ENCODE measurements at places on chromosomes 12 and 14. TPM values are rescaled to one million over a fixed set of nuclear protein-coding genes. Genes with fewer than 3 reads are reported as not detected.

DNA sequence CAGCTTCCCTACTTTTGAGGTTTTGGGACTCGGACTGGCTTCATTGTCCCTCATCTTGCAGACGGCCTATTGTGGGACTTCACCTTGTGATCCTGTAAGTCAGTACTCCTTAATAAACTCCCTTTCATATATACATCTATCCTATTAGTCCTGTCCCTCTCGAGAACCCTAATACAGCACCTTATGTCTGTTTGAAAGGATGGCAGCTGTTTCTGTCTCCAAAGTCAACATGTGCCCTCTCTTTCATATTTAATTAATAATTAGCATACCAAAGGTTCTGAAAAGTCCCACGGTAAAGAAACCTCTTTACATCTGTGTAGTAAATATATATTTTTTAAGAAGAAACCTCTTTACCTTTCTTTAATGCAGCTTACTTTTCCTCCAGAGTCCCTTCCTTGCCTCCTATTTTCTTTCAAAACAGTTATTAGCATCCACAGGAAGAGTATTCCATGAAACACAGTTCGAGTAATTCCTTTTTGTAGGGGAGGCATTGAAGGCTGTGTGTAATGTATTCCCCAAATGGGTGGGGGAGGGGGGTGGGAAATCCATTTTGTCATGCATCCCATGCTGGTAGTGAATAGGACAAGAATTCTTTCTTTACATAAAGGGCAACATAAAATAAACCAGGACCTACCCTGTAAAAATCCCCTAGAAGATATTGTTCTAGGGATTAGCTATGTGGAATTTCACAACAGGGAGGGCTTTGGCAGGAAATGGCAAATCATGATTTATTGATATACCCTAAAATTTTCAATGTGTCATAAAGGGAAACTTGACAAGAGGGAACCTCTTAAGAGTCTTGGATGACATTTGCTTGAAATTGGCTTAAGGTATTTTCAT lies 241.5 kb downstream of the SUDS3 start:
- no peaks in the 10 kb centered on the region for H3K4me1 ChIP-seq
- H3K27ac ChIP-seq: no peak overlapping the region
- H3K4me3 ChIP-seq: no peak overlapping the region
- H3K27me3 ChIP-seq: no peaks in the 10 kb centered on the region
- no peaks in the 10 kb centered on the region for H3K36me3 ChIP-seq

DNA sequence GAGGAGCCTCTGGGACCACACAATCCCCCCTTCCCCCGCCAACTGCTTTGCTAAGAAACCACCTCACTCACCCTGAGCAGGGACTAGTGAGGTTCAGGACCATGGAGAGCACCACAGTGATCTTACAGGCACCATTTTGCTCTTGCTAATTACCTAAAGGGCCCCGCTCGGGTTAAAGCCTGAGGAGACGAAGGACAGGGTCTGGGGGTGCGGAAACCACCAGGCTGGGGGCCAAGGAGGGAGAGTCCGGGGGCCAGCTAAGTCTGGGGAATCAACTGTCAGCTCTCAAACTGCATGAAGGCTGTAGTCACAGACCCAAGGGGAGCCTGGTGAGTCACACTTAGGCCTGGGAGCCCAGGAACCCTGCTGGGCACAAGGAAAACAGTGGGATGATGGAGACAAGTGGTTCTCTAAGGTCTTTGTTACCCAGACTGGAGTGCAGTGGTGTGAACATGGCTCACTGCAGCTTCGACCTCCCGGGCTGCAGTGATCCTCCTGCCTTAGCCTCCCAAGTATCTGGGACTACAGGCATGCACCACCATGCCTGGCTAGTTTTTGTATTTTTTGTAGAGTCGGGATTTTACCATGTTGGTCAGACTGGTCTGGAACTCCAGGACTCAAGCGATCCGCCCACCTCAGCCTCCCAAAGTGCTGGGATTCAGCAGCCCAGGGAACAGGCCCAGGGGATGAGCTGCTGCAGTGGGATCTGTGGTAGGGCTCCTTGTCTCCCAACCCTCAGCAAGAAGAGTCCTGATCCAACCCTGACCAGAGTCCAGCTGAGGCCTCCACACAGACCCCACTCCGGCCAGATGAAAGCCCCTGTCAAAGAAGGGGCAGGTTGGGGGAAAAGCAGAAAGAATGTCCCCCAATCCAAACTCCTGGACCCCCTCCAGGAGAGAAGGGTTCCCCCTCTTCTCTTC lies 98.8 kb downstream of the CALM1 start:
- no peak for DNase-seq
- no peaks in the 10 kb centered on the region for H3K27me3 ChIP-seq
- H3K4me3 ChIP-seq: no peak overlapping the region
- H3K27ac ChIP-seq: no peak overlapping the region

GRCh38 chr14:104271391-104271790 lies 133.0 kb downstream of the KIF26A start:
- H3K27me3 ChIP-seq: no peaks in the 10 kb centered on the region
- no peak for DNase-seq
- peaks cover 6% of the 10 kb centered on the region for H3K4me1 ChIP-seq
- no peak overlapping the region for H3K27ac ChIP-seq
- no peaks in the 10 kb centered on the region for H3K36me3 ChIP-seq

GRCh38 chr12:2675776-2676175 lies 119.0 kb upstream of the FKBP4 start:
- no peaks in the 10 kb centered on the region for H3K4me1 ChIP-seq
- DNase-seq: peak; percentile 3
- no peak overlapping the region for H3K4me3 ChIP-seq
- H3K36me3 ChIP-seq: no peaks in the 10 kb centered on the region
- H3K27ac ChIP-seq: no peak overlapping the region
- H3K27me3 ChIP-seq: no peaks in the 10 kb centered on the region

DNA sequence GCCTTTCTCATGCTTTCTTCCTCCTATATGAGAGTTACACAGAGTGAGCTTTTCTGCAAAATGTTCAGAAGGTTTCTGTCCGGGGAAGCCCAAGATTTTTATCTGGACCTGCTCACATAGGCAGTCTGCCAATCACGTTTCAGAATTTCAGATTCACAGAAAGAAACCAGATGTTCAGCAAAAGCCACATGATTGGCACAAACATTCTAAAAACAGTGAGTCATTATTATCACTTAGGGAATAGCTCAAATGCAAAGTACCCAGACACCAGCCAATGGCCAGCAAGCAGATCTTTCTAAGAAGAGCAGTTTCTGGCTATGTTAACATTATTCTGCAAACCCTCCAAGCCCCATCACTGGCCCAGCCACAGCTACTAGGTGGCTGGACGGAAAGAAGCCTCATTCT lies 1558.5 kb upstream of the TMEM132C start:
- H3K4me1 ChIP-seq: no peaks in the 10 kb centered on the region
- no peaks in the 10 kb centered on the region for H3K27me3 ChIP-seq
- no peak overlapping the region for H3K4me3 ChIP-seq
- no peak overlapping the region for H3K27ac ChIP-seq
- H3K36me3 ChIP-seq: no peaks in the 10 kb centered on the region
- DNase-seq: no peak

GRCh38 chr12:123280971-123281370 lies 9.3 kb upstream of the CDK2AP1 start:
- no peak for DNase-seq
- no peaks in the 10 kb centered on the region for H3K36me3 ChIP-seq
- no peak overlapping the region for H3K4me3 ChIP-seq
- H3K27ac ChIP-seq: no peak overlapping the region
- H3K4me1 ChIP-seq: no peaks in the 10 kb centered on the region

The LRRC10 gene
- total RNA-seq: not detected

GRCh38 chr14:44369401-44370123 lies 137.5 kb downstream of the FSCB start:
- H3K36me3 ChIP-seq: no peaks in the 10 kb centered on the region
- DNase-seq: no peak
- no peak overlapping the region for H3K4me3 ChIP-seq
- no peaks in the 10 kb centered on the region for H3K27me3 ChIP-seq

DNA sequence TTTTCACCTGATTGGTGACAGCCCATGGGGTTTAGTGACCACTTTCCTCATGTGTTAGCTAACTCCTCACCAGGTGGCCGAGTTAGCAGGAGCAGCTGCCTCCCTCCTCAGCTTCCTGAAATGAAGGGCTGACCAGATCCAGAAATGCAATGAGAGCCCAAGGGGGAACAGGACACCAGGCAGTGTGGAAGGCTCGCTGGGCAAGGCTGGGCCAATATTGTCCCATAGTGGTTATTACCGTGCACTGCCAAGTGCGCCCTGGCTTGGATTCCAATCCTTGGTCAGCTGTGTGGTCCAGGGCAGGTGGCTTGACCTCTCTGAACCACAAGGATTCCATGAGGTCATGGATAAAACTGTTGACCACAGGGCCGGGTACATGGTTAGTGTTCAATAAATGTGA lies 3.6 kb upstream of the HSPB8 start:
- DNase-seq: no peak
- no peaks in the 10 kb centered on the region for H3K36me3 ChIP-seq
- H3K4me1 ChIP-seq: no peaks in the 10 kb centered on the region
- H3K4me3 ChIP-seq: no peak overlapping the region

GRCh38 chr14:103123634-103124500 lies 606 bp downstream of the TNFAIP2 start:
- H3K4me1 ChIP-seq: peaks cover 26% of the 10 kb centered on the region
- no peaks in the 10 kb centered on the region for H3K36me3 ChIP-seq
- H3K27ac ChIP-seq: peak overlapping the region; percentile 92
- H3K27me3 ChIP-seq: no peaks in the 10 kb centered on the region
- H3K4me3 ChIP-seq: peak overlapping the region; percentile 55

- DNase-seq: no peak
- peaks cover 20% of the 10 kb centered on the region for H3K4me1 ChIP-seq
- H3K4me3 ChIP-seq: no peak overlapping the region
- peak overlapping the region; percentile 84 for H3K27ac ChIP-seq
- H3K36me3 ChIP-seq: no peaks in the 10 kb centered on the region
Measured at GRCh38 chr12:108307006-108307405, 32.1 kb downstream of the CMKLR1 start.

The EML5 gene
- total RNA-seq: 3.4 TPM

The NTS gene
- total RNA-seq: 0.26 TPM

GRCh38 chr14:89353766-89354113 lies 63.3 kb downstream of the FOXN3 start:
- H3K4me1 ChIP-seq: peaks cover 9% of the 10 kb centered on the region
- no peak for DNase-seq
- H3K27me3 ChIP-seq: no peaks in the 10 kb centered on the region
- no peak overlapping the region for H3K4me3 ChIP-seq
- peak overlapping the region; percentile 84 for H3K27ac ChIP-seq

- no peaks in the 10 kb centered on the region for H3K36me3 ChIP-seq
- no peak for DNase-seq
- H3K27me3 ChIP-seq: no peaks in the 10 kb centered on the region
Measured at GRCh38 chr12:72075891-72076557, 137.4 kb downstream of the TPH2 start.

GRCh38 chr14:54483846-54484245 lies 4.9 kb downstream of the GMFB start:
- no peak overlapping the region for H3K27ac ChIP-seq
- no peak for DNase-seq
- H3K4me1 ChIP-seq: no peaks in the 10 kb centered on the region

DNA sequence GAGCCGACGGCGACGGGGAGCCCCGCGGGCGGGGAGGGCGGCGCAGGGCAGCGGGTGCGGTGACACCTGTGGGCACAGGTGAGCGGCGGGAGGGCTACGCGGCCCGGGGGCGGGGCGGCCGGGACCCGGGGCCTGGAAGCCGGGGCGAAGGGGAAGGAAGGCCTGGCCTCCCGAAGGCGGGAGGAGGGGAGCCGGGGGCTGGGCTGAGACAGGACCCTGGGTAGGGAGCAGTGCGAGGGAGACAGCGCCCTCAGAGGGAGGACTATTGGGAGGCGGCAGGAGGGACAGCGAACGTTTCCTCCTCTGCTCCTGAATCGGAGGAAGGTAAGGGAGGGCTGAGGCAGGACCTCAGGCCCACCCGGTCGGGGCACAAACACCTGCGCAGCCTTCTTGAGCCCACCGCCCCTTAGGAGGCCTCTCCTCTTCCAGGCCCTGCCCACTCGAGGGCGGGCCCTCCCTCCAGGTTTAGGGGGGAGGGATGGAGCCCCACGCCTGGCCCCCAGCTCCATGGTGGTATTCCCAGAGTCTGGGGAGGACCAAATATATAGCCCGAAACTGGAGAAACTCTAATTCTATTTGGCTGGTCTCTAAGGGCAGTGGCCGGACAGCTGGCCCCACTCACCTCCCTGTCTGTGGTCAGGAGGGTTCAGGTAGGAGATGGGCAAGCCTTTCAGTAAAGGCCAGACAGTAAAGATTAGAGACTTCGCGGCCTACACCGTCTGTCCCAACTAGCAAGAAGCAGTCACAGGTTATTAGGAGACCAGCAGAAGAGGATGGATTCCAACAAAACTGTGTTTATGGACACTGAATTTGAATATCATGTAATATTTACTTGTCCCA lies 509 bp downstream of the PLEKHG6 start:
- H3K4me3 ChIP-seq: peak overlapping the region; percentile 0
- no peaks in the 10 kb centered on the region for H3K36me3 ChIP-seq
- peaks cover 7% of the 10 kb centered on the region for H3K27me3 ChIP-seq
- no peak overlapping the region for H3K27ac ChIP-seq

GRCh38 chr14:89294060-89294459 lies 123.0 kb downstream of the FOXN3 start:
- DNase-seq: no peak
- no peaks in the 10 kb centered on the region for H3K27me3 ChIP-seq
- no peaks in the 10 kb centered on the region for H3K36me3 ChIP-seq
- no peak overlapping the region for H3K4me3 ChIP-seq
- no peak overlapping the region for H3K27ac ChIP-seq
- H3K4me1 ChIP-seq: no peaks in the 10 kb centered on the region

DNA sequence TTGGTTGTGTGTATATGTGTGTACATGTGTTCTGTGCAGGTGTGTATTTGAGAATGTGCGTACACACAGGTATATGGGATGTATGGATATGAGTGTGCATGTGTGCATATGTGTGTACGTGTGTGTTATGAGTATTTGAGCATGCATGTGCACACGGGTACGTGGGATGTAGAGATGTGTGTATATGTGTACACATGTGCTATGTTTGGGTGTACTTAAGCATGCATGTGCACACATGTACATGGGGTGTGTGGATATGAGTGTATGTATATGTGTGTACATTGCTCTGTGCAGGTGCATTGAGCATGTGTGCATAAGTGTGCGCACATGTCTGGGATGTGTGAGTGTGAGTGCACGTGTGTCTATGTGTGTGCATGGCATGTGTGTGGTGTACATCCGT lies 34.3 kb upstream of the SFSWAP start:
- no peaks in the 10 kb centered on the region for H3K4me1 ChIP-seq
- H3K4me3 ChIP-seq: no peak overlapping the region
- DNase-seq: no peak
- H3K27me3 ChIP-seq: no peaks in the 10 kb centered on the region
- no peak overlapping the region for H3K27ac ChIP-seq
- H3K36me3 ChIP-seq: no peaks in the 10 kb centered on the region

The NKX2-1 gene
- not detected for total RNA-seq

- no peaks in the 10 kb centered on the region for H3K36me3 ChIP-seq
- DNase-seq: peak; percentile 54
- peaks cover 8% of the 10 kb centered on the region for H3K4me1 ChIP-seq
- H3K4me3 ChIP-seq: peak overlapping the region; percentile 92
Measured at GRCh38 chr12:113222730-113223531, 1.7 kb downstream of the TPCN1 start.
